ENCODE measurements at places on chromosomes 13 and 19.

DNA sequence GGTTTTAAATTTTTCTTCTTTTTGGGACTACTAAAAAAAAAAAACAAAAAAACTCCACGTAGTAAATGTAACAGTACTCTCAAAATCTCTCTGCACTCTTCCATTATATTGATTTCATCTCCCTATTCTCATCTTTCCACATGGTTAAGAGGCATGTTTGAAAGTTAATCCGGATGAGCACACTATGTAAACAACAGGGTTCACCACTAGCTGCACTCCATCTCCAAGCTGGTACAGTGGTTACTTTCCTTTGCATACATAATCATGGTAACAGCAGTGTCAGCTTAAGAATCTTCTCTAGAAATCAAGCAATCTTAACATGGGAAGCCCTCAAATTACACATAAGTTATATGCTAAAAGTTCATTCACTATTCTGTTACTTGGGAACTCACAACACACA, 92.6 kb downstream of the MIPEP start:
- DNase-seq: no peak
- no peaks in the 10 kb centered on the region for H3K27me3 ChIP-seq
- H3K36me3 ChIP-seq: no peaks in the 10 kb centered on the region
- no peak overlapping the region for H3K27ac ChIP-seq

DNA sequence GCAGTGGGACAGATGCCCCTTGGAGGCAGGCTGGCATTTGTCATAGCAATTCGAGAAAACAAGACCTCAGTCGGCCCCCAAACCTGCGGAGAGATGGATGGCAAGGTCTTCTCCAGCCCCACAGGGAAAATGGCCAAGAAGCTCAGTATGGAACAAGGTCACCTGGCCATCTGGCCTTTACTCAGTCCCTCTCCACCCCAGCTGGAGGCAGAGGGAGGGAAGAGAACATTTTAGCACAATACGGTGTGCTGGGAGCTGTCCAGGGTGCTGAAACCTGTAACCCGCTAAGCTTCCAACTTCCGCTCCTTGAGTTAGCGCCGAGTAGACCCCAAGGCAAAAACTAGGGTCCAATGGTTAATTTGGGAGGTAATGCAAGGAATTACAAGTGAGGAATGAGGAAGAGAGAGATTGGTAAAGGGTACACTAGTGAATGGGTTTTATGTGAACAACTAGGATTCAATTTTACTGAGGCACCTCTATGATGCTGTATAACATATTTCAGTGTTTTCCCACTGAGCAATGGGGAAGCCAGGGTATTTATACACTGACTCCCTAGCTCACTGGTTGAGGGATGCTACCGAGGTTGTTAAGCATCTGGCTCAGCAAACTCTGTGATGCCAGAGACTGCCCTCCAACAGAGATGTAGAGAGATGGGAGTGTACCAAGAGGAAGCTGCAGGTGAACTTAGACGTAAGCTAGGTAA, 64.3 kb downstream of the CACNA1A start:
- peak; percentile 57 for DNase-seq
- no peaks in the 10 kb centered on the region for H3K36me3 ChIP-seq
- no peaks in the 10 kb centered on the region for H3K4me1 ChIP-seq

DNA sequence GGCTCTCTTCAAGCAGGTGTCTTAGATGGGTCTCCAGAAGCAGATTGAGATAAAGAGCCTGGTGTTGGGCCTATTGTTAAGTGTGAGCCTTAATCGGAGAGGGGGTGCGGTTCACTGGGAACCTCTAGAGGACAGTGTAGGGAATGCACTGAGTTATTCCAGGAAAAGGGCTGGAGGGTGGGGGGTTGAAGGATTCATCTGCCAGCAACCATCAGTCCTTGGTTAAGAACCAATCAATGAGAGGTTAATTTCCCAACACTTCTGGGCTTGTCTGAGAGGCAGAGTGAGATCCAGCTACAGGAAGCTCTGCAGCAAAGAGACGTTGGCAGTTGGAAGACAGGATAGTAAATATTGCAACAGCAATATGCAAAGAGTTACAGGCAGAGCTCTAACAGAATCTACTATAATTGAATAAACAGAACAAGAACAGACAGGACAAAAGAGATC, 28.7 kb downstream of the CYP4F2 start:
- H3K27ac ChIP-seq: no peak overlapping the region
- H3K4me1 ChIP-seq: no peaks in the 10 kb centered on the region
- no peaks in the 10 kb centered on the region for H3K27me3 ChIP-seq
- peak; percentile 36 for DNase-seq
- H3K4me3 ChIP-seq: no peak overlapping the region

- H3K27me3 ChIP-seq: no peaks in the 10 kb centered on the region
- H3K36me3 ChIP-seq: no peaks in the 10 kb centered on the region
- H3K4me3 ChIP-seq: peak overlapping the region; percentile 84
- H3K4me1 ChIP-seq: no peaks in the 10 kb centered on the region
These were observed 446 bp upstream of the ZNF83 start for GRCh38 chr19:52638601-52639000.

DNA sequence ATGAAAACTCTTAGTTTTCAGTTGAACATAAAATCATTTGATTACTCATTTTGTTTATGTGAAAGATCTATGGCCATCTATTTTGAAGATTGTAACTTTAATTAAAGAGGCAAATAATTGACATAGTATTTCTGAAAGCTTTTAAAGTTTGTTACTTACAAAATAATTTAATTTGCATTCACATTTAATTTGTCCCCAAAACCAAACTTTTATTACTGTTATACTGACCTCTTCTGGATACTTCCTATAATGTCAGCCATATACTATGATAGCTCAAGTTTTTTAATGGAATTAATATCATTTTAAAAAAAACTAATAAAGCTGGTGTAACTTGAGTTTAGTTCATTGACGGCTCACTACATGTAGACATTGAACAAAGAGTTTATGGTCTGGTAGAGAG, 4.9 kb upstream of the SGCG start:
- no peak overlapping the region for H3K4me3 ChIP-seq
- H3K4me1 ChIP-seq: no peaks in the 10 kb centered on the region
- no peak for DNase-seq
- H3K27ac ChIP-seq: no peak overlapping the region

- no peaks in the 10 kb centered on the region for H3K27me3 ChIP-seq
- no peak overlapping the region for H3K27ac ChIP-seq
- no peak for DNase-seq
- no peaks in the 10 kb centered on the region for H3K4me1 ChIP-seq
- no peaks in the 10 kb centered on the region for H3K36me3 ChIP-seq
These were observed 48.2 kb downstream of the DPY19L3 start for GRCh38 chr19:32453736-32454135.

DNA sequence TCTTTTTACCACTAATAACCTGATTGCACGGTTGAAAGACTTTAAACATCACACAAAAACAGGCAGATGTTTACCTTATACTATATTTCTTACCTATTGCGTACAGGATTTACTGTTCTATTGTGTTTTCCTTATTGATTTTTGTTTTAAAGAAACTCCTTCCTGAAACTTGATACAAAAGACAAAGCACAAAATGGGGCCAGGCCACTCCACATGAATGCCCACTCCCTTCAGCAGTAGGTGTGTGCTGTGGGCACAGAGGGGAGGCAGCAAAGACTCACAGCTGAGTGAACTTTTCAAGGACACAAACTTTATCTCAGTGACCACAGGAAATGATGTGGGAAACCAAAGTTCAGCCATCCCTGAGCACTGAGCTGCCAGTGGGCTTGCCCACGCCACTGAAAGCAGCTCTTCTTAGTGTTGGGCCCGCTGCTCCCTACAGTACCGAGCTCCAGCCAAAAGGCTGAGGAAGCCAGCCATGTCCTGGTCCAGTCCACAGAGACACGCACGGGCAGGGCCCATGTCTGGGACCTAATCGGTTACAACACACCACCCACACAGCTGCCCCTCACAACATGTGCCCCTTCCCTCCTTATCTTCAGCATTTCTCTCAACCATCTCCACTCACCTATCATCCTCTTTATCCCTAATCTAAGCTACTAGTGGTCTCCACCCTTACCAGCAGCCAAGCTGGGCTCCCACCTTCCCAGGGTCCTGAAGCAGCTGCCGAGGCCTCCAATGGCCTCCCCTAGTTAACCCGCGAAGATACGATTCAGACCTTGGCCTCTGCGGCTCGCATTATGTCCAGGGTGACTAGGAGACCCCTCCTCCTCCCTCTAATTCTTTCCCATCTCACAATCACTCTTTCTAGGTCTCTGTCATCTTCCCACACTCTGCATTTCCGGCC, 39.5 kb downstream of the ATP7B start:
- no peaks in the 10 kb centered on the region for H3K27me3 ChIP-seq
- H3K4me1 ChIP-seq: no peaks in the 10 kb centered on the region
- H3K4me3 ChIP-seq: no peak overlapping the region
- no peak overlapping the region for H3K27ac ChIP-seq
- H3K36me3 ChIP-seq: no peaks in the 10 kb centered on the region

DNA sequence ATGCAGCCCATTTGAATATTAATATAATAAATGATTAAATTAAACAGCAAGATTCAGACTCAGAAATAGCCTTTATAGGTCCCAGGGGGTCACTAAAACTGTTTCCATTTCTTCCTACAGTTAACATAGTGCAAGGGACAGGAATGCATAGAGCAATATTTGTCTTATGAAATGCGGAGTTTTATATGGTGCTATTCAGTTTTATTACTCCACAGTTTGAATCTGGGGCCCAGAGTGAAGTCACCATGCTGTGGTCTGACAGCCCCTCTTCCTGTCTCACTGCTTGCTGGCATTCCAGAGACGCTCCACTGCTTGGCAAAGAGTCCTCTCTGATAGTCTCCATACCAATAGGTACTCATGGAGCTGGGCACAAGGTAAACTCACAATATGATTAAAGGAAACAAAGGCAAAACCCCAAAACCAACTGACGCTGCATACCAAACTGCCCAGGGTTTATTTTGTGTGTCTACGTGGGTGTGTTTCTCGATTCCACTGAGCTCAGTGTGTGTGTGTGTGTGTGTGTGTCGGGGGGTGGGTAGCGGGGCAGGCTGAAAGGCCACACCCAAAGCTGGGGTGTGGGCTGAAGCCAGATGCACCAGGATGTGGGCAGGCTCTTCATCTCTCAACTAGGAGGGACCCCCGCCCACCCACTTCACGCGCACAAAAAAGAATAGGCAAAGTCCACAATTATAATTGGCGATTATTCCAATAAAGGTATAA, 277.9 kb downstream of the TSHZ3 start:
- H3K27ac ChIP-seq: no peak overlapping the region
- H3K36me3 ChIP-seq: no peaks in the 10 kb centered on the region
- no peaks in the 10 kb centered on the region for H3K27me3 ChIP-seq
- H3K4me3 ChIP-seq: no peak overlapping the region
- no peak for DNase-seq

DNA sequence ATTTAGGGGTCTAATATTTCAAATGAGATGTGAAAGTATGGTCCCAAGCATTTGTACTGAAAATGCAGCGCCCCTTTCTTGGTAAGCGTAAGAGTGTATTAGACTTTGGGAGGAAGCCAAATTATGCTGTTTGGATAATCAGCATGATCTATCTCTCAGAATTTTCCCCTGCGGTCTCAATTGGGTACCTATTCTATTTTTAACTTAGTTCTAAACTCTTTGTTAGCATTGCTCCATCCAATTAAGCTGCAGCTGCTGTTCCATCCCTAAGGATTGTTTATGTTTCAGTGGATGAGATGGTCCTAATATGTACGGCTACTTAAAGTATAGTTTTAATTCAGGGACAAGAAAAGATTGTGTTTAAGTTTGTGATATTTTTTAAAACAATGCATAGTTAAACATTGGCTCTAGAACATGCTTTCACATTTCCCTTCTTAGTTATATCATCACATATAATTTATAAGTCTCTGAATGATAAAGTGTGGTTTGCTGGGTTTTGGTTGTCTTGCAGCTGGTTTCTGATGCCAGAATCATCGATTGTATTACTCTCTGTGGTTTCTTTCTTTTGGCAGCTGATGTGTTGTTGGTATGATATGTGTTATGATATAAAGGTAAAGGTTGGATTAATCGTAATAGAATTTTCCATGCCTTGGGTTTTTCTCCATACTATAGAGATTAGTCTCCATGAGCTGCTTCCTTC, 15.0 kb downstream of the POLR1D start:
- H3K36me3 ChIP-seq: no peaks in the 10 kb centered on the region
- H3K4me1 ChIP-seq: peaks cover 8% of the 10 kb centered on the region
- DNase-seq: no peak
- H3K4me3 ChIP-seq: no peak overlapping the region
- no peaks in the 10 kb centered on the region for H3K27me3 ChIP-seq

DNA sequence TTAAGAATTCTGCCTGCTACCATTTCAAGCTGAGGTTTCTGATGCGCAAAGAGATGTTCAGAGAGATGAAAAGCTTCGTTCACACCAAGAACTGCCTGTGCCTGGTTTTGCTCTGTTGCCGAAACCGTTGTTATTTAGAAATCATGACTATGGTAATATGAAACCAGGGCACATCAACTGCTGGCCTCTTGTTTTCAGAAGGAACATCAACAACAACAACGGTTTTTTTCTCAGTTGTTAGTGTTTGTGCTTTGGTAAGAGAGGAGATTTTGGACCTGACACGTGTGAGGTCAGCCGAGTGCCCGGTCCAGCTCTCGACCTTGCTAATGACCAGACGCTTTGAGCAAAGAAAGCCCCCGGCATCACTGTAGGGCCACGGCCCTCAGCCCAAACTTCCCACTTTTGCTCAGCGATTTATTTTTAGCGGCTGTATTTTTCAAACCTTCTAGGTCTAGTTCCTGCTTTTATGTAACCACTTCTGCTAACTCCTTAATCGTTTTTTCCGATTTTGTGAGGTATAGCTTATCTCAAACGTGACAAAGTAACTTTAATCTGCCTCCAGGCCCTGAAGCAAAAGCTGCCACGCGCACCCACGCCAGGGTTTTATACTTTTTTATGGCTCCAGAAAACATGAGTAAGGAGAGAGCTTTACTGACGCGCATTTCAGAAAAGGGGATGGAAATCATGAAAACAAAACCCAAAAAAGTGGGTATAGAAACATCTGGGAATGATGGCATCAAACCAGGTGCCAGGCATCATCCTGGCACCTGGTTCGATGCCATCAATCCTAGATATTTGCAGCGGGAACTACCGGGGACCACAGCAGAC, 42.0 kb downstream of the KLF2 start:
- no peaks in the 10 kb centered on the region for H3K36me3 ChIP-seq
- peak overlapping the region; percentile 79 for H3K27ac ChIP-seq
- H3K4me3 ChIP-seq: no peak overlapping the region

- peaks cover 5% of the 10 kb centered on the region for H3K4me1 ChIP-seq
- peak; percentile 75 for DNase-seq
- no peaks in the 10 kb centered on the region for H3K27me3 ChIP-seq
- H3K27ac ChIP-seq: peak overlapping the region; percentile 80
These were observed 594 bp downstream of the URI1 start for GRCh38 chr19:29942404-29943261.

GRCh38 chr13:23644126-23644419, 73.9 kb downstream of the TNFRSF19 start:
- no peak overlapping the region for H3K27ac ChIP-seq
- H3K4me3 ChIP-seq: no peak overlapping the region
- no peak for DNase-seq
- no peaks in the 10 kb centered on the region for H3K36me3 ChIP-seq
- H3K4me1 ChIP-seq: peaks cover 13% of the 10 kb centered on the region
- no peaks in the 10 kb centered on the region for H3K27me3 ChIP-seq

- no peak for DNase-seq
- no peaks in the 10 kb centered on the region for H3K27me3 ChIP-seq
- H3K36me3 ChIP-seq: no peaks in the 10 kb centered on the region
- H3K27ac ChIP-seq: no peak overlapping the region
These were observed 3.9 kb downstream of the RPL28 start for GRCh38 chr19:55389386-55390317.

GRCh38 chr13:109740721-109741120, 45.7 kb downstream of the IRS2 start:
- DNase-seq: no peak
- H3K36me3 ChIP-seq: no peaks in the 10 kb centered on the region
- H3K4me3 ChIP-seq: no peak overlapping the region
- peaks cover 10% of the 10 kb centered on the region for H3K4me1 ChIP-seq
- no peak overlapping the region for H3K27ac ChIP-seq

GRCh38 chr19:41588497-41589209, 12.7 kb downstream of the CEACAM21 start:
- no peaks in the 10 kb centered on the region for H3K4me1 ChIP-seq
- peak; percentile 39 for DNase-seq
- H3K4me3 ChIP-seq: no peak overlapping the region
